NCI-H1417 treated with DMSO at 0.1 percent for 48 hours (cell line): ENCODE measurements at places on chromosomes 3 and 15.

GRCh38 chr3:135989242-135989641 is 23.7 kb downstream of the PPP2R3A start:
- no peak for DNase-seq

DNA sequence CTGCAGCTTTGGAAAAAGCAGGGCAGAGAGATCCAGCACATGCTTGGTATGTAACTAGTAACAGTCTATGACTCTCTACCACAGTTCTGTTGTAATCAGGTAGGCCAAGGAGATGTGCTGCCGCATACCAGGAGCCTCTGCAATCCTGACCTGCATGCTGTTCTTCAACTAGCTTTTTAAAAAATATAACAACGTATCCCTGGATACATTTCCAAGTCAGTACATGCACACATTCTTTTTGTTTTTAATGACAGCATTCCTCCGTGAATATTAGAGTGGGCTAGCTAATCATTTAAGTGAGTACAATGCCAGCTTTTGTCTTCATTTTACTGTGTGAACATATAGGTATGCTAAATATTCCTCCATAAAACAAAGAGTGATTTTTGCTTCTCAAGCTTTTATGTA is 437.8 kb downstream of the RBMS3 start:
- DNase-seq = no peak

GRCh38 chr3:146625186-146625775 is 20.1 kb upstream of the PLSCR5 start:
- no peak for DNase-seq

- DNase-seq = no peak
These were observed 17.1 kb downstream of the ZFAND6 start for GRCh38 chr15:80076321-80077318.

DNA sequence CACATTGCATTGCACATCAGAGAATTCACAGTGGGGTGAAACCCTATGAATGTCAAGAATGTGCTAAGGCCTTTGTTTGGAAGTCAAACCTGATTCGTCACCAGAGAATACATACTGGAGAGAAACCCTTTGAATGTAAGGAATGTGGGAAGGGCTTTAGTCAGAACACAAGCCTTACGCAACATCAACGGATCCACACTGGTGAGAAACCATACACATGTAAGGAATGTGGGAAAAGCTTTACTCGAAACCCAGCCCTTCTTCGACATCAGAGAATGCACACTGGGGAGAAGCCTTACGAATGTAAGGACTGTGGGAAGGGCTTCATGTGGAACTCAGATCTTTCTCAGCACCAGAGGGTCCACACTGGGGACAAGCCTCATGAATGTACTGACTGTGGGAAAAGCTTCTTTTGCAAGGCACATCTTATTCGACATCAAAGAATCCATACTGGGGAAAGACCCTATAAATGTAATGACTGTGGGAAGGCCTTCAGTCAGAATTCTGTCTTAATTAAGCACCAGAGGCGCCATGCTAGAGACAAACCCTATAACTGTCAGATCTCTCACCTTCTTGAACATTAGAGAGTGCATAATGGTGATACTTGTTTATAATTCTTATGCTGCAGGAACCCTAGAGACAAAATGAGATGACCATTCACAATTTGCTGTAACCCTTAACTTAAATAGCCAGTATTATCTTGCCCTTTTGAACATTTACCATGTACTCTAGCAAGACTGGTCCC is 9.0 kb downstream of the ZNF662 start:
- DNase-seq = no peak

DNA sequence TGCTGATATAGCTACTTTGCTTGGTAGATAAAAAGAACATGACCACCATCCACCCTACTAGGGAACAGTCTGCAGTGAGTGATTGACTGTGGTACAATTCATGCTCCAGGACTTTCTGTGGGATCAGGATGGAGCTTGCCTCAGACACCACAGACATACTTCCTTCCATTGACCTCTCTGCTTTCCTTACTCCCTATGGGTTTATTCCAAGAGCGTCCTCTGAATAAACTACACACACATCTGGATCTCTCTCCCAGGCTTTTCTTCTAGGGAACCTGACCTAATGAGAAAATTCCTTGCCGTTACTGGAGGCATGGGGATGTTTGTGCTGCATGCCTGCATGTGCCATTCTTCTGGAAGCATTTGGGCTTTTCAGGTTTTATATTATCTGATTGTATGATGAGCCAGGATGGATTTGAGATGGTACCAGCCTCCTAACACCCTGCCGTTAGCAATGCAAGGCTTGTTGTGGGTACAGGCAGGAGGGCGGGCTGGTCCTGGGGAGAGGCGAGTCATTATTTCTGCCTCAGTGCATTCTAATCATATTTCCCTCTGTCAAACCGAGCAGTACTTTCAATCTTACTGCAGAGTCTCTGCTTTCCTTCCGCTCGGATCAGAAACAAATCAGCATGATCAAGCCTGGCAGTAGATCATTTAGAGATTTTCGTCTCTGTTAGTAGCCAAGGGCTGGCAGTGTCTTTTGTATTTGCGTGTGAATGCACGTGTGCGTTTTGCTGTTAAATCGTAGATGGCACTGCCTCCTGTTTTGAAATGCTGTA is 279.2 kb downstream of the PDCD6IP start:
- no peak for DNase-seq

DNA sequence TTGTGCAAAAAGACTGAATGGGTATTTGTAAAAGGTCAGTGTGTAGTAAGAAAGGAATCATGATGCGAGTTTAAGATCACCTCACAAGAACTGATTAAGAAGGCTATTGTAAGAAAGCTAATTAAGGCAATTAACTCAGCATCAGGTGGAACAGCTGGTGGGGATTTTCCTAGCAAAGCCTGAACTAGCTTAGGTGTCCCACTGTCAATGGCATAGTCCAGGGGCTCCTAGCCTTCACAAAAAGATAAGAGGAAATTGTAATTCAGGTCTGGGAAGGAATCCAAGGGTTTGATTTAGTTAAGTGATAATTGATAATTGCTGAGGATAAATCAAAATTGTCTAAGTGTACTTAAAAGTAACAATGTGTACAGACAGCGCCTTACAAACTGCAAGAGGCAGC is 901.6 kb downstream of the TUSC7 start:
- no peak for DNase-seq

DNA sequence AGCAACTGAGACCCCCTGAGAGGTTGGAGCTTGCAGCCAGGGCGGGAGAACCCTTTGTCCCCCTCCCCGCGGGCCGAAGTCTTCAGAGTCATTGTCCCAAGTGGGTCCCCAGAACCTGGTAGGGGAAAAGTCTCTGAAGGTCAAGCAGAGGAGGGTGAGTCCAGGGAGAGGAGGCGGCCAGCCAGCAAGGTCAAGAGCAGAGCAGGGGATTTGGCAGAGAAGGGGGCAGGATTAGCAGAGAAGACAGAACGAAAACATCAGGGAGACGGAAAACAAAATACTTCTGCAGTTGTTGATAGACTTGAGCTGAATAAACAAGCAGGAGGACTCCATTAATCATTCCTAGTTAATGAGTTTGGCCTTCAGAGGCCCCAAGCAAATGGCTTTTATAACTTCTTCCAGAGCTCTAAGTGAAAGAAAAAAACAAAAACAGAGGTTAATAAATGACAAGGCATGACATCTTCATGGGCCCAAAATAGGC is 66.7 kb downstream of the GRIP2 start:
- DNase-seq = no peak

GRCh38 chr15:89429986-89430385 is 66.4 kb downstream of the RHCG start:
- no peak for DNase-seq
